NCI-H1436 (cell line): ENCODE measurements at places on chromosomes 7 and 10.

GRCh38 chr7:34117573-34117972 is 212.2 kb downstream of the BMPER start:
- no peak for DNase-seq

GRCh38 chr7:74479961-74480829 is 26.5 kb downstream of the GTF2IRD1 start:
- peak; percentile 70 for DNase-seq

- peak; percentile 5 for DNase-seq
These were observed 148.2 kb downstream of the CELF2 start for GRCh38 chr10:11165591-11166543.

- DNase-seq: no peak
These were observed 70.3 kb upstream of the LOXL4 start for GRCh38 chr10:98338318-98338717.

DNA sequence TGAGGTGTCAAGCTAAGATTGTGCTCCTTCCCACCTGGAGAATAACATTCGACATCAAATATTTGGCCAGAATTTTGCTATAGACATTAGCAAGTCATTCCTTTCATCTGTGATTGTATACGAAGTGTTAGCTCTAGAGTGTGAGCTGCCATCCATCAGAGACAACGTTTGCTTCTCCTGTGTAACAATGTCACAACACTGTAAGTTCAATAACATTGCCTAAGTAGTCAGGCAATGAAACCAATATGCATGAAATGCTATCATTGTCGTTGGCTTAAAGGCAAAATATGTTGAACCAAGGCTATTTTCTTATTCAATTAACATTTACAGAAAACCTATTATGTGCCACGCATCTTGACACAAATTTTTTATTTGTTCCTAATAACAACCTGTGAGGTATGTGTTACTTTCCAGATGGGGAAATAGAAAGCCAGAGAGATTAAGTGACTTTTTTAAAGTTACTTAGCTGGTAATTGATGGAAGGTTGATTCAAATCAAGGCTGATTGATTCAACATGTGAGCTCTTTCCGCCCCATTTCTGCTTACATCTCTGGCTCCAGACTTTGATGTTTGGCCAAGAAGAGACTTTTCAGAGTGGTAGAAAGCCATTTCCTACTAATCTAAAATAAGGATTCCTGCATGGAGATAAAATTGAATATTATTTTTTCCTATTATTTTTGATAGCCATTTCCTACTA is 32.0 kb downstream of the BET1 start:
- no peak for DNase-seq

- no peak for DNase-seq
These were observed 66.3 kb downstream of the BEND7 start for GRCh38 chr10:13462551-13462950.

DNA sequence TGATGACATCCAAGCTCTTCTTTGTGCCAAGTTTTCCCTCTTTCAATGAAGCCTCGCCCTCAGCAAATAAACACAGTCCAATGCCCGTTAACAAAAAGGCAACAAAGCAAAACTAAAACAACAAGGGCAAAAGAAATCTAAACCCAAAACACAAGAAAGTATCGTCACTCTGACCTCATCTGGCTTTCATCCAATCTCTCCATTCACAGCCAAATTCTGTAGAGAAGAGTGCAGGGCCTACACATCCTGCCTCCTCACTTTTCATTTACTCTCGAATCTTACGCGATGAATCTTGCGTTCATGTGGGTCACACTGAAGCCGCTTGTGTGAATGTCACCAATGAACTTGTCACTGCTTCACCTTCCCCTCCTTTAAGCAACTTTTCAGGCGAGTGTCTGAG is 15.9 kb upstream of the AKR1E2 start:
- no peak for DNase-seq

- no peak for DNase-seq
These were observed 1.6 kb downstream of the VPS26A start for GRCh38 chr10:69125554-69125953.

- no peak for DNase-seq
These were observed 1297.5 kb upstream of the SORCS1 start for GRCh38 chr10:108462005-108462404.

- DNase-seq: no peak
These were observed 216.7 kb upstream of the NPVF start for GRCh38 chr7:25444991-25445390.

- no peak for DNase-seq
These were observed 103.0 kb upstream of the LSM8 start for GRCh38 chr7:118080947-118081346.

GRCh38 chr10:61415824-61416223 is 37.4 kb downstream of the TMEM26 start:
- DNase-seq: no peak

DNA sequence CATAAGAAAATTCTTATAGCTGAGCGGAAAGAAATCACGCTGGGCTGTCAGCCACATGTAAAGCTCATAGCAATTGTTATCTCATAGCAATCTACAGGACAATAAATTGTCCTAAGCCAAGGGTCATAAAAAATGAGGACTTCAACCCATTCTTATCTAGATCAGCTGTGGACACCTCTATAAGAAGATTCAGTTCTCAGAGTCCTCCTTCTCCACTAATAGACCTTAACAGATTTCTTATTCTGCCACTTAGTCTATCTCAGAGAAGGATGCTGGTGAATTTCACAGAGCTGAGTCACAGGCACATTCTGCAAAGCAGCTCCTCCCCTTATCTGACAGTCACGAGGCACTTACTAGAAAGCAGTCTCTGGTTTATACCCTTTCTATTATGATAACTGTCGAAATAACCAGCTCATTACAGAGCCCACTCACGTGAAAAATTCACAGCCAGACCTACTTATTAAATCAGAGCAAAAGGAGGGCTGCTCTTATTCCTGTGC is 185.3 kb upstream of the PCLO start:
- DNase-seq: no peak

DNA sequence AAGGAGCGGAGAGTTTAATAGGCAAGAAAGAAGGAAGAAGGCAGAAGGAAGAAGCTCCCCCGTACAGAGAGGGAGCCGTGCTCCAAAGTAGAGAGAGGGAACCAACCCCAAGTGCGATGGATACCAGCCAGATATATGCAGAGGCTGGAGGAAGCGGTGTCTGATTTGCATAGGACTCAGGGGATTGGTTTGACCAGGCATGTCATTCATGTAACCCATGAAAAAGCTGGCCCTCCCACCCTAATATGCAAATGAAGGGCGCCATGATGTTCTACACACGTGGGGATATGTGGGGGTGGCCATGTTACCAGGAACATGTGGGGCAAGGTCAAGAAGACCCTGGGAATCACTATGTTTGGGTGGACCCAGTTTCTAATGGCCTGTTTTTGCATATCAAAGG is 40.6 kb upstream of the FAM3C start:
- DNase-seq: no peak

GRCh38 chr7:37698276-37698675 is 14.7 kb downstream of the GPR141 start:
- DNase-seq: no peak

DNA sequence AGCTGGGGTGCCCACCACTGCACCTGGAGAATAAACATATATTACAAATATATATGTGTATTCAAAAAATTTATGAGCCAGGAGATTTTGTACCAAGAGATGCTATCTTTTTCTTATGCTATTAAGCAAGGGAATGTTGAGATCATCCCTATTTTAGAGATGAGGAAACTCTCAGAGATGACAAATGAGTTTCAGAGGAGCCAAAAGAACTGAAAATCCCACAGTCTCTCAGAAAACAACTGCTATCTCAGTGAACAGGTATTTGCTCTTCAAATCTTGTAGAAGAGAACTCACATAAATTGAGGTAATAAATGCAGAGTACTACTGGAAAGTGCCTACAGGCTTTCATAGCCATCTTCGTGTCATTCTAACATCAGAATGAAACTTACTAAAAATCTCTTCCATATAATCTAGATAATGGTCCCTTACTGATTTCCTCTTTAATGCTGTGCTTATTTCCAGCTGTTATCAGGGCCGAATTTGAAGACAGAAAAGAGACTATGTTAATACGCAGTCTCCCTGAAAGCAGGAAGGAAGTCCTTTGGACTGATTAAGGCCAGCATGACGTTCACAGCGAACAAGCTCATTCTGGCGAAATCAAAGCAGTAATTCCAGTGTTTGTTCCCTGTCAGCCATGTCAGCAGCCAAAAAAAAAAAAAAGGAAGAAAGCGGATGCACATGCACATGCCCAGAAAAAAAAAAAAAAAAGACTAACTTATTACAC is 29.4 kb upstream of the ANAPC16 start:
- DNase-seq: peak; percentile 10

DNA sequence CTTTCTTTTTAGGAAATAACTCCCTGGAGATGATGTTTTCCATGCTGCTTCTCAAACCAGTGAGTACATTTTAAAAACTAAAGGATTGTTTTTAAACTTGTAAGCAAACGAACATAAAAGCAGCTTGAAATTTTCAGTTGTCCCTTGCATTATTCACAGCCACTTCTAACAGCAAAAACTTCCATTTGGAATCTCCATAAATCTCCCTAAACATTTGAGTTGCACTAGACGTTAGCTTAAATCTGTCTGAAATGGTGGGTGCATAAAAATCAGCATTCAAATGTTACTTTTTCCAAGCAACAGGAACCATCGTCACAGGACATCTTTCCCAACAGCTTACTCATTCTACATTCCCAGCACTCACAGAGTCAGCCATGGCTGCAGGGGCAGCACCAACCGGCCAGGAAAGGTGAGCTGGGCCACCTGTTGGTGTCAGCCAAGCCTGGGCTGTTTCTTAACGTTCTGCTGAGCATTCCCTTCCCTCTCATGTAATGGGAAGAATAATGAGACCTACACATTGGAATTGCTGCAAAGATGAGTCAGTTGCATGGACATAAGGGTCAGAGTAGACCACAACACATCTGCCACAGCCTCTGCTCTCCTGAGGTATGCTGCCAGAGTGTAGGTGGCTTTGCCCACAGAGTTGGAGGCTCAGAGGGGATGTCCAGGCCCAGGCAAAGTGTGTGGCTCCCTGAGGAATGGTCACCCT is 163.2 kb downstream of the TNS3 start:
- no peak for DNase-seq

- DNase-seq: no peak
These were observed 76.2 kb downstream of the AHR start for GRCh38 chr7:17374654-17375053.

GRCh38 chr10:35341521-35341920 is 5.2 kb downstream of the CCNY start:
- no peak for DNase-seq

DNA sequence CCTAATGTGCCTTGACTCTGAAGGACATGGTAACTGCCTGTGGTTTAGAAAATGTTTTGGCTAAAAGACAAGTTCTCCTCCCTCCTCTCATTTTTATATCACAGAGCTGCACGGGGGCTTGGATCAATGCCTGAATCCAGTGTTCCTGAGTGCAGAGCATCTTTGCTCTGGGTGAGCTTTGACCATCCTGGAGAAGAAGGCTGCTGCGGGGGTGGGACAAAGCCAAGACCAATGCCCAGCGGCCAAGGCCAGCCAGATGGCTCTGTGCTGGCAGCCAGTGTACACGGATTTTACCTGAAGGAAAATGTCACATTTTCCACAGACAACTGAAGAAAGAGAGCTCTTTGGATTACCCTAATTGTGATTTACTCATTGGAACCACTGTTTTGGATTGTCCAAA is 102.0 kb upstream of the TARP start:
- no peak for DNase-seq

DNA sequence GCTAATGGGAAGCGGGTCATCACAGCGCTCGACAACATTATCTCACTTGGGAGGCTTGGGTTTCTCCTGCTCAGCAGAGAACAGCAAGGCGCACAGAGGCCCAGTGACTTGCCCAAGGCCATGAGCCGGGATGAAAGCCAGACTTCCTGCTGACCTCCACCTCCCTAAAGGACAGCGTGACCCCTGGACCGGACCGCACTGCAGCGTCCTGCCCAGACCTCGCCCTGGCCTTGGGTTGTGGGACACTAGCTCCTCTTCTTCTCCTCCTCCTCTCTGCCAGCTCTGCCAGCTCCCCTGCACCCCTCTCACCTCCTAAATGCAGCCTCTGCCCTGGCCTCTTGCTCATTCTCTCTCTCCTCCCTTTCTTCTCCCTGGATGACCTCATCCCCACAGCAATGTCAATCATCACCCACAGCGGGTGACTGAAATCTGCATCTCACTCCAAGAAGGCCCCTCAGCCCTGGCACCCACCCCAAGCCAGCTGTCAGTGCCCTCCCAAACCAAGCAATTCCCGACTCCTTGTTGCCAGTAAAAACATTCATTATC is 19.4 kb downstream of the SPOCK2 start:
- DNase-seq: no peak

DNA sequence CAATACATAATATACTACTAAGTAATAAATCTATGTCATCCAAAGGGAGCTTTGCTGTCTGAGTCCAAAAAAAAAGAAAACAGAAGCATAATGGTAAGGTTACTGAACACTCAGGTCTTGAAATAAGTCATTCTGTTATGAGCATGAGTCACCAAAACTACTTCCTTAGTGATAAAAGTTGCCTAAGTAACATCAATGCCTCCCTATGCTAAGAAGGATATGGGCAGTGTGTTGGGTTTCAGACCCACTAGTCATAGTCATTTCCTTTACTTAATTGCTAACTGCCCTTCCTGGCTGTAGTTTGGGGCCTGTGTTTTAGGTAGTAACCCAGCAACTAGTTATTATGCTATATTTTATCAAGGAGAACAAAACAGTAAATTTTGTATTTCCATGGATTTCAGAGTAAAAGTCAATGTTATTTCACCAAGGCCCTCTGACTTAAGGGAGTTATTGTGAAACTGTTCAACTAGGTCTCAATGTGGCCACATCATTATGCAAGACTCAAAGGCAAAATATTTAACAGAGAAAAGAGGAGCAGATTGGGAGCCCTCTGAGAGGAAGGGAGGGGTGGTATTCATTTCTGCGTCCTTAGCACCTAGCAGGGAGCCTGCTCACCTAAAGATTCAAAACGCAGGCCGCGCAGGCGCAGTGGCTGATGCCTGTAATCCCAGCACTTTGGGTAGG is 11.7 kb upstream of the VIM start:
- DNase-seq: no peak

GRCh38 chr7:101567230-101567629 is 61.9 kb downstream of the MYL10 start:
- DNase-seq: peak; percentile 77

DNA sequence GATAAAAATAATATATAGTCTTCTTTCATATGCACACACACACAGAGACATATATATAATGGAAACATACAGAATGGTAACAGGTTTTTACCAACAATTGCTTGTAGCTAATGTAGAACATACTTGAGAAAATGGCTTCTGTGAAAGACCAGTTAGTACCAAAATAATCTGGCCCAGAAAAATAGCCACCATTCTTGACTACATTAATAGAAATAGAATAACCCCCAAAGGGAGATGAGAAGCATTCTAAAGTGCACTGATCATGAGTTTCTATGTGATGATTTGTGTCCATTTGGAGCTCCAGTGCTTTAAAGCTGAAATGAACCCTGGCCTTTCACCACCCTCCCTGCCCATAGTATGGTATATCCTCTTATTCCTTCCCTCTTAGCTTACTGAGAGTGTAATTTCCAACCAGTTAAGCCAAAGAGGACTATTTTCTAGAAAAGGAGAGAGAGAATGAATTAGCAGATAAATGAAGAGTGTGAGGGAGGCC is 22.9 kb upstream of the IFIT2 start:
- DNase-seq: no peak
